ENCODE measurements at places on chromosomes 11 and 22. TPM values are rescaled to one million over a fixed set of nuclear protein-coding genes. Genes with fewer than 3 reads are reported as not detected.
A peak's percentile ranks its signal among the peaks of the same experiment; 100 is the strongest.

GRCh38 chr11:18776324-18776723 is 15.3 kb downstream of the PTPN5 start:
- no peak for DNase-seq
- H3K4me1 ChIP-seq: peaks cover 22% of the 10 kb centered on the region
- no peak overlapping the region for H3K4me3 ChIP-seq
- H3K27me3 ChIP-seq: no peaks in the 10 kb centered on the region
- no peaks in the 10 kb centered on the region for H3K36me3 ChIP-seq
- no peak overlapping the region for H3K27ac ChIP-seq

DNA sequence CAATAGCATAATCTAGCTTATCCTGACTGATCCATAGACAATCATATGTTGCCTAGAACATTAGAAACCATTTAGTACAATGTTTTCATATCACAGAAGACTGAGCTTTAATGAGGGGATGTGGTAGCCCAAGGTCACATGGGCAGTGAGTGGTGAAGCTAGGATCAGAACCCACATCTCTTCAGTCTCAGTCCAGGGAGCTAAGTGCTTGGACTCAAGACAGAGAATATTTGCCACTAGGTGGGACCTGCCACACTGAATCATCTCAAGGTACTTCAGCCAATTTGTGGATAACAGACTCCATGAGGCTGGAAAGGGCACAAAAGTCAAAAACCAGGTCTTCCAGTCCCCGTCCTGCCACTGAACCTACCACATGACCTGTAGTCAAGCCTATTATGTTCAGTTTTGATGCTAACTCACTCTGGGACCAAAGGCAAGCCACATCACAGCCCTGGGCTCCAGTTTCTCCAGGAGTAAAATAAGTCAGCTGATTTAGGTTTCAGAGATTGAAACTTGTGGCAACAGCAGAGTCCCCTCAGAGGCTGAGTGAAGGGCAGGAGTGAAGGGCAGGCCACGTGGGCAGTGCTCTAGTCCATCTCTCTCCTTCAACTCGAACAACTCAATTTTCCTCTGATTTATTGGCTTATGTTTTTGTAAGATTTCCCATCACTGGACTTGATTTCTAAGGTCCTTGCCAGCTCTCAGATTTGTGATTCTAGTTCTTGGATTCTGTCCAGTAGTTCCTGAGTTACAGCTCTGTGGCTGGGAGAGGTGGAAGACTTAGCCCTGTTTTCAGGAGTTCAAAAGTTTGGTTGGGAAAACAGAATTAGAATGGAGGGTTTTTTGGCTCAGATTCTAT is 84.6 kb upstream of the PHOX2A start:
- peak overlapping the region; percentile 51 for H3K27ac ChIP-seq
- H3K4me1 ChIP-seq: peaks cover 23% of the 10 kb centered on the region
- H3K36me3 ChIP-seq: no peaks in the 10 kb centered on the region

Gene USP2
- 9.6 TPM for total RNA-seq

- no peaks in the 10 kb centered on the region for H3K4me1 ChIP-seq
- no peak overlapping the region for H3K27ac ChIP-seq
- no peak overlapping the region for H3K4me3 ChIP-seq
- no peaks in the 10 kb centered on the region for H3K36me3 ChIP-seq
Measured at GRCh38 chr11:109371444-109372176, 50.4 kb upstream of the C11orf87 start.

Gene MMP13
- not detected for total RNA-seq

Gene CRYAB
- 353 TPM for total RNA-seq

Gene KCNQ1
- total RNA-seq: 11.4 TPM

DNA sequence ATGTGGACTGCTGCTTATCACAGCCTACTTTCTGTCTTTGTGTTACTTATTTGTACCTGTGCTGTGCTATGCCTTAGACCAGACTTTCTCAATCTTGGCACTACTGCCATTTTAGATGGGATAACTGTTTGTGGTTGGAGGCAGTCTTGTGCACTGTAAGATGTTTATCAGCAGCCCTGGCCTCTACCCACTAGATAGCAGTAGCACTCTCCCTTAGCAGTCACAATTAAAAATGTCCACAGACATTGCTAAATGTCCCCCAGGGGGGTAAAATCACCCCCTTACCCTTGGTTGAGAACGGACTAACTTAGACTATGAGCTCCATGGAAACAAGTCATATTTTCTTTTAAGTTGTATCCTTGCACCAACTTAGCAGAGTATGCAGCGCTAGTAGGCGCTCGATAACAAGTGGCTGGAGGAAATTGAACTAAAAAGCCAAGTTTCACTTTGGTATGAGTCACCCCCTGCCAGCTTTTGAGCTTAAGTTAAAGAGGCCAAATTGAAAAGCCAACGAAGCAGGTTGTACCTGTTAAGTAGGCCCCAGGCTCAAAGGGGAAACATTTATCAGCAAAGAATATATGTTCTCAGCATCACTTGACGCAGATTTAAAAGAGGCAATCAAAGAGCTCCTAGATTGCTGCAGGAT is 304.8 kb upstream of the SORL1-AS1 start:
- H3K27ac ChIP-seq: no peak overlapping the region
- H3K4me3 ChIP-seq: no peak overlapping the region
- H3K27me3 ChIP-seq: no peaks in the 10 kb centered on the region
- H3K36me3 ChIP-seq: no peaks in the 10 kb centered on the region

Gene SERHL2
- total RNA-seq: 14.2 TPM

Gene BCR
- 99.0 TPM for total RNA-seq

GRCh38 chr22:43427296-43428004 is 15.6 kb downstream of the MPPED1 start:
- DNase-seq: no peak
- no peak overlapping the region for H3K4me3 ChIP-seq
- H3K27ac ChIP-seq: no peak overlapping the region
- no peaks in the 10 kb centered on the region for H3K4me1 ChIP-seq
- H3K27me3 ChIP-seq: no peaks in the 10 kb centered on the region
- H3K36me3 ChIP-seq: no peaks in the 10 kb centered on the region

Gene LRFN4
- 9.4 TPM for total RNA-seq

- no peak overlapping the region for H3K27ac ChIP-seq
- H3K4me1 ChIP-seq: no peaks in the 10 kb centered on the region
- DNase-seq: no peak
- H3K4me3 ChIP-seq: no peak overlapping the region
- H3K36me3 ChIP-seq: peaks cover 27% of the 10 kb centered on the region
Measured at GRCh38 chr22:17132112-17132511, 11.0 kb upstream of the TMEM121B start.
